ENCODE measurements at places on chromosomes 4 and X.

- DNase-seq: no peak
Observed at GRCh38 chr4:111400741-111401140, 744.5 kb upstream of the FAM241A start.

DNA sequence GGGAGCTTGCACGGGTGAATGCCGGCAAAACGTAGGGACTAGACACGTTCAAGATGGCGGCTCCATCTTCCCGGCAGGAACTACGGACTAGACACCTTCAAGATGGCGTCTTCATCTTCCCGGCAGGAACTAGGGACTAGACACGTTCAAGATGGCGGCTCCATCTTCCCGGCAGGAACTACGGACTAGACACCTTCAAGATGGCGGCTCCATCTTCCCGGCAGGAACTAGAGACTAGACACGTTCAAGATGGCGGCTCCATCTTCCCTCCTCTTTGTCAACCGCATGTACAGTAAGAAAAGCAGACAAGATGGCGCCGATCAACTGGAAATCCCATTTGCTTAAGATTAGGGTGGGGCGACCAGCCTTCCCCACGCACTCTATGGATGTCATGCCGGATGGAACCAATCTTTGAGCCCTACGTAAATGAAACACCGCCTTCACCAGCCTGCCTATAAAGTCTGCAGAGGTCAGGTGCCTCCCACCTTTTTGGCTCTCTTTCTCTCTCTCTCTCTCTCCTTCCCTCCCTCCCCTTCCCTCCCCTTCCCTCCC, 222.4 kb downstream of the CRLF2 start:
- DNase-seq: peak; percentile 66

- DNase-seq: no peak
Observed at GRCh38 chrX:7085879-7086278, 61.6 kb upstream of the STS start.

GRCh38 chrX:141941234-141941633, 37.5 kb downstream of the MAGEC1 start:
- DNase-seq: no peak

DNA sequence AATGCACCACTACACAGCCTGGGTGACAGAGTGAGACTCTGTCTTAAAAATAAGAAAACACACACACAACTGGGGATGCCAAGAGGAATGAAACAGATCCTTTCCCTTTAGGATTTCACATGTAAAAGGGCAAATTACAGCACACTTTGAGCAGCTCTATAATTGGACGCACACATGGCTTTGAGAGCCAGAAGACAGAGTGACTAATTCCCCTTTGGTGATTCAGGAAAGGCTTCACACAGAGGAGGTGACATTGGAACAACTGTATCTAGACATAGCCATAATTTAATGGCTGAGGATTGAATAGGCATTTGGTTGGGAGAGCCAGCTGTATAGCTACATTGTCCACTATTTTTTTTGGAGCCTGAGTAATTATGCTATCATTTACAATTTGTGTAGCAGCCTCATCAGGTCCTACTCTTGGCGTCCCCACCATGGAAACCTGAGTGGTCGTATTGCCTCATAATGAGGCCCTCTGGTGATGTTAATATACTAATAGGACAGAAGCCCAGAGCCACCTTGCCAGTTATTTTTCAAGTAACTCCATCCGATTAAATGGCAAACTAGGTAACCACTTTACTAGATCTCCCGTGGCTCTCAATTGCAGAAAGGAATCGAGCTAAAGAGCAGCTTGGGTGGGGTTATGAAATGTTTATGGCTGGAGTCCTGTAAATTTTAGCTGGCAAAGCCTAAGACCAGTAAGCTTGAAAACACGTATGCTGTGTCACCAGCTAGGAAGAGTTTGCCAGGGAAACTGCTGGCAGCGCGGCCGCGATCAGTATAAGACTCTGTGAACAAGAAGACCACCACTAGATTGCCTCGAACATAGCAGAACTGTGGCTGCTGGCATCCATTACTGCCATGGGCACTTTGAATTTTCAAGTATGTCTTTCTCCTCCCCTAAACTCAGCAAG, 8.5 kb upstream of the PPEF1 start:
- no peak for DNase-seq

- DNase-seq: no peak
Observed at GRCh38 chr4:121827853-121828252, 4.2 kb upstream of the CCNA2 start.

DNA sequence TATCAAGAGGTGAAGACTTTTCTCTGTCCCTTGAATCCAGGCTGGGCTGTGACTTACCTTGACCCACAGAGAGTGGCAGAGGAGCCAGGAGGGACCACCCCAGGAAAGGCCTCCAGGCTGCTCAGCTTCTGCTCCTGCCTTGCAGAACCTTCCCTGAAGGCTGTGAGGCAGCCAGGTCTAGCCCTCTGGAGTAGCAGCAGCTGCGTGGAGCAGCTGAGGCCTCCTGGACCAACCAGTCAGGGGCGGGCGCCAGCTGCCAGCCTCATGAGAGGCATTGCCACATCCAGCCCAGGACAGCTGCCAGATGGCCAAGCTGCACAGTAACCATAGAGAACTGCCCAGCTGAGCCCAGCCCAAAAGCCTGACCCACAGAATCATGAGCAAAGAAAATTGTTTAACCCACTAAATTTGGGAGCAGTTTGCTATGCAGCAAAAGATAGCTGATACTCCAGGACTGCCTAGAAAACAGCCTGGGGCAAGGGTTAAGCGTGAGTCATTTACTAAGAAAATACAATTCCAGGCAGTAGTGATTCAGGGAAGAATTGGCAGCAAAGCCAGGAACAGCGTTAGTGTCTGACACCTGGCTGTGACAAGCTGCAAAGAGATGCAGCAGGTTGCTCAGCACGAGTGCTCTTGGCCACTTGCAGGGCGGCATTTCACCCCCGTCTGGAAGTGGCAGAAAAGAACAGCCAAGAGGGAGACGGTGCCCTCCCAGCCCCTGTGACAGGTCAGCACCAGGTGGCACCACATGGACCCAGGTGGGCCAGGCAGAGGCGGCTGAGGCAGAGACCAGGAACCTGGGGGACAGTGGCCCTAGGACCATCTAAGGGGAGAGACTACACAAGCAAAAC, 14.7 kb upstream of the PDE6B start:
- no peak for DNase-seq

DNA sequence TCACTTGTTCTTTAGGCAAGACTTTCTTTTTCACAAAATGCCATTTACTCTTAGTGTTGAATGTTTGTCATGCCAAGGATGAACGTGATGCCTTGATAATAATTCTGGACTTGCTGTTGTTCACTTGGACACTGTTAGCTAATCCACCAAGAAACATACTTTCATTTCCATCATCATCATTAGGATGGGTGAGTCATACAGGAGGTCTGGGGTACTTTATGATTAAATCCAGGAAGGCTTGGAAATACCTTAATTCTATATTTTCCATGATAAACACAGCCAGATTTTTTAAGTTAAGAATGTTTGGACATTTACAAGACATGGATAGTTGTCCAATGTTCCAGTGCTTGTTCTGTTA, 260.7 kb upstream of the GIMD1 start:
- no peak for DNase-seq

DNA sequence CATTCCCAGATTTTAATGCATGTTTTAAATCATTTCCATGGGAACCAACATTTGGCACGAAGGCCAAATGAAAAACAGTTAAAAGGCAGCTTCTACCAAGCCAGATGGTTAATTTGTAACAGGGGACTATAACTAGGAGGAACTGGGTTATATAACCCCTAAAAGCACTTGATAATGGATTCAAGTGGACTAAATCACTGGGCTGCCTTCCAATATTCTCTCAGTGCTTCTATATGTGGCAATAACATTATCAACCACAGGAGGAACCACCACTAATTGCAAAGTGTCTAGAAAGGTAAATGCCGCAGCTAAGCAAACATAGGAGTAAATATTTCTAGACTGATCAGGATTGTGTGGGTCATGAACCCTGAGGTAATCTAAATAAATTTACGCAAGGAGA, 391.5 kb downstream of the UBE2NL start:
- DNase-seq: no peak

Data from stimulated activated CD8-positive, alpha-beta memory T cell treated with anti-CD3 and anti-CD28 coated beads, Interleukin-4, amount 100 ng/mL, for 4 hours (primary cell).